ENCODE measurements at places on chromosomes 16 and 17. TPM values are rescaled to one million over a fixed set of nuclear protein-coding genes. Genes with fewer than 3 reads are reported as not detected.
A peak's percentile ranks its signal among the peaks of the same experiment; 100 is the strongest.

DNA sequence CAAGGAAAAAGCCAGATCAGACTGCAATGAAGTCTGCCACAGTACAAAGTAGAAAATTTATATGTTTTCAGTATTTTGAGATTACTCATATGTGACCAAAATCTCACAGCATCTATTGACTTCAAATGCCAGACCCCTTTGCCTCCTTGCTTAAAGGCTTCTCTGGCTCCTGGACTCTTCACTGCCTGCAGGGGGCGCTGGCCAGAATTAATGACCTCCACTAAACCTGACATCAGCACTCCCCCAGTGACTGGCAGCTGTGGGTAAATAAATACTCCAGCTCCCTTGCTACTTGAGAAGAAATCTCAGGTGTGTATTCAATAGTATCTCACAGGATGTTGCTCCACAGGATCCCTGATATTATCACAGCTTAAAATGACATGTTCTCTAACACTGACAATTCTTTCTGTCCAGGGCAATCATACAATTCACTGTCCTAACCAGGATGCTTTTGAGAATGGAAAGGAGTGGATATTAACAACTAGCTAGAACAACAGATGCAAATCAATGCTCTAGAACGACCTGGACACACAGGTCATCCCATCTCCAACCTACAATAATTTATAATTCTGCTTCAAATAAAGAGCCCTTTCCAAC, 4.0 kb downstream of the BECN1 start:
- DNase-seq = peak; percentile 37
- H3K4me3 ChIP-seq = no peak overlapping the region
- H3K36me3 ChIP-seq = peaks cover 35% of the 10 kb centered on the region
- H3K27ac ChIP-seq = no peak overlapping the region

DNAH2 gene
- total RNA-seq = under 0.01 TPM

GRCh38 chr16:31200821-31201568, 1.6 kb downstream of the PYCARD start:
- no peak for DNase-seq
- peaks cover 24% of the 10 kb centered on the region for H3K36me3 ChIP-seq
- no peak overlapping the region for H3K4me3 ChIP-seq
- no peak overlapping the region for H3K27ac ChIP-seq
- peaks cover 4% of the 10 kb centered on the region for H3K4me1 ChIP-seq

CCDC200 gene
- not detected for total RNA-seq

KIF1C gene
- 27.4 TPM for total RNA-seq

DNA sequence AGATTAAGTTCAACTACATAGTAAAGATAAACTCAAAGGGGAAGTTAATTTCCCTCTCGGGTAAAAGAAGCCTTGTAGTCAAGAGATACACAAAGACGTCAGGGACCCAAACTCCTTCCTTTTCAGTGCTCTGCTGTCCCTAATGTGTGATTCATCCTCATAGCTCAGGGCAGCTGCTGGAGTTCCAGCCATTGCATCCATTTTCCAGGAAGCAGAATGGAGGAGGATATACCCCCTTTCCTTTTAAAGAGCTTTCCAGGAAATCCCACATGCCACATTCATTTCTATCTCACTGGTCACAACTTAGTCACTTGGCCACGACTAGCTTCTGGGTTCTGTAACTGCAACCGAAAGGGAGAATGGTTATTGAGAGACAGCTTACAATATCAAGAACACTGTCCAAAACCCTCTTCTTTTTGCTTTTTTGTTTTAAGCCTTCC, 95.3 kb downstream of the SOCS1 start:
- no peaks in the 10 kb centered on the region for H3K36me3 ChIP-seq
- H3K4me1 ChIP-seq = peaks cover 22% of the 10 kb centered on the region
- no peak overlapping the region for H3K4me3 ChIP-seq
- H3K27me3 ChIP-seq = no peaks in the 10 kb centered on the region
- DNase-seq = no peak

DNA sequence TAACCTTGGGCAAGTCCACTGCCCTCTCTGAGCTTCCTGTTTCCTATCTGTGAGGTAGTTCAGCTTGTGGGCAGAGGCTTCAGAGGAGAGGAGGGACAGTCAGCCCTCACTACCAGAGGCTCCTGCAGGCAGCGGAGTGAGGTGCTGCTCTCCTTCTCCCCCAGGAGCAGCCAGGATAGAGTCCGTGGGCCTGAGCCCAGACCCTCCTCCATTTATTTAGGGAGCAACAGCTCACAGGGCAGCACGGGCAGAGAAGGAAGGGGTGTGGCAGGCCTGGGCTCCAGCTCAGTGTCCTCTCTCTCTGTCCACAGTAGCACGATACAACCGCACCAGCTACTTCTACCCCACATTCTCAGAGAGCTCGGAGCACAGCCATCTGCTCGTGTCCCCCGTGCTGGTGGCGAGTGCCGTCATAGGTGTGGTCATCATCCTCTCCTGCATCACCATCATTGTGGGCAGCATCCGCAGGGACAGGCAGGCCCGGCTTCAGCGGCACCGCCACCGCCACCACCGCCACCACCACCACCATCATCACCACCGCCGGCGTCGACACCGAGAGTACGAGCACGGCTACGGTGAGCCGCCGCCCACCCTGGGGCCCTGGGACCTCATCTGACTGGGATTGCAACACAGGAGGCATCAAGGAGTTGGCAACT, 42.3 kb downstream of the BEAN1 start:
- no peaks in the 10 kb centered on the region for H3K36me3 ChIP-seq
- no peak for DNase-seq
- H3K27ac ChIP-seq = no peak overlapping the region
- H3K4me1 ChIP-seq = no peaks in the 10 kb centered on the region
- peaks cover 35% of the 10 kb centered on the region for H3K27me3 ChIP-seq
- H3K4me3 ChIP-seq = no peak overlapping the region
